Renal cortical epithelial cell (primary cell): ENCODE measurements at places on chromosomes 12 and 14.
A peak's percentile ranks its signal among the peaks of the same experiment; 100 is the strongest.

DNA sequence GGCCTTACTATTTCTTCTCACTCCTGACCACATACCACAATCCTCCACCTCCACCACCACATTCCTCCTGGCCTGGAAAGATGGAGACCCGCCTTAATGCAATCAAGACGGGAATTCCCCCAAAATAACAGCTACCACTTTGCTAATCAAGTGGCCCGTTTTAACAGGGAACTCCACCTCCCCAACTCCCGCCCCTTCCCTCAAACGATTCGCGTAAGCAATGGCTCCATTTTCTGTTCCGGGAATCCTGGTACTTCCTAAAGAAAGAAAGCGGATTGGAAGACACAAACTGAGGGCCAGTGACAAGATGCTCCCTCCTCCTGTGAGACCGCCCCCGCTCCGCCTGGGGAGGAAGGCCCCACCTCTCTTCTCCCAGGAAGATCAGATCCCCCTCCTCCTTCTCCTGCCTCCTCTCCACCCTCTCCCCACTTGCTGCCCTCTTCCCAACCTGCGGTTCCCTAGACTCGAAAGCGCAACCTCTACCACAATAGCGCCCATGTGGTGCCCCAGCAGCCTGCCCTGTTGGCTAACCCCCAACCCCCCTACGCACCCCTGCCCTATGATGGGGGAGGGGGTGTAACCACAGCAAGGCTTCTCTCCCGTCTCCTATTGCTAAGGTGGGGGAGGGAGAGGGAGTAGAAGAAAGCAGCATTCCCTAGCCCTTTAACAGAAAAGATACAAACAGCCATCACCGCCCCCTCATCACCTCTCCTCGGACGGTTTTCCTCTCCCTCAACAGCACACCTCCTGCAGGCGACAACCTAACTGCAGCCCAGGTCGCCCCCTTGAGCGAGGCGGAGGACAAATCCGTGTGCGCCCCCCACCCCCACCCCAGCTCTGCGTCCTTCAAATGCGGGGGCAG lies 777 bp downstream of the ARF3 start:
- DNase-seq = peak; percentile 98

DNA sequence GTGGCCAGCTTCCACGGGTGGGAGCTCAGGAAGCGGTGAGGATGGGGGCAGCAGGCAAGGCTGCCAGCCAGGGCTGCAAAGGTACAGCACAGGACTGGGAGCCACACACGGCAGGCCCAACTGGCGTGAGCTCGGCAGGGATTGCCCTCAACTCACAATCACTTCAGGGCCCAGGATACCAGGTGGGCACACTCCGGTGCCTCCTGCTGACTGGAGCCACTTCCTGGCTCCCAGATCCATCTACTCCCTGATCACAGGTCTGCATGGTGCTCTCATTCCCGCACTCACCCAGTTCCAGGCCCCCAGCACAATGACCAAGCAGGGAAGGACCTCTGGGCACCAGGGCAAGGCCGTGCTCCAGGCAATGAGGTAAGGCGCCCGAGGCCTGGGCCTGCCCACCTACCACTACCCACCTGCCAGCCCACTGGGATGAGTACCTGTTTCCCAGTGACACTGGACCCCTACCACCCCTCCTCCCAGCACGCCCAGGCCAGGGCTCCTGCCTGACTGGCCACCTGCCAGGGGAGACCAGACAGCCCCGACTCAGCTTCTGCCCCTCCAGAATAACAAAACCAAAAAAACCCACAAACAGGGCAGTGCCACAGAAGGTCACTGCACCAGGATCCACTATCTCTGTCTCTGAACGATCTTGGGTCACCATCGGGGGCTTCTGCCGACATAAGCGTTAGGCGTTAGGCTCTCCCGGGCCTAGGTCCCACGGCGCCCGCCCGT lies 1.8 kb downstream of the JAG2 start:
- DNase-seq = no peak

- no peak for DNase-seq
Measured at GRCh38 chr12:102298022-102298421, 100.4 kb upstream of the PMCH start.

DNA sequence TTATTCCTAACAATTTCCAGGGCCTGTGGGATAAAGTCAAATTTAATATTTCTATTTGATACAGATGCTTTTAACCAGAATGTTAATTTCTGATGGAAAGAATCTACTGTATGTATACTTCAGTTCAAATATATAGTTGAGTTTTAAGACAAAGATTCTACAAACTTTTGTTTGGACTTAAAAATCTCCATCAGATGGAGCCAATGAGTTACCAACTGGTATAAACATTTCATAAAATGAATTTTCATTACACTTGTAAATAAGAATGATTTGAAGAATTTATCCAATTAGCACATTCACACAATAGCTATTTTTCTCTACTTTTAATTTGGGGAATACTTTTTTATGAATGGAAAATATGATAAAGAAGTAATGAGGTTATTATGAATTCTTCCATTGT lies 425.2 kb upstream of the MIS18BP1 start:
- no peak for DNase-seq

- DNase-seq = no peak
Measured at GRCh38 chr14:50037852-50038251, 78.5 kb downstream of the VCPKMT start.

- no peak for DNase-seq
Measured at GRCh38 chr12:46084666-46085631, 94.6 kb upstream of the SCAF11 start.

- DNase-seq = no peak
Measured at GRCh38 chr12:6550294-6551062, 5.4 kb downstream of the IFFO1 start.
